ENCODE measurements at places on chromosomes 12 and 14.

DNA sequence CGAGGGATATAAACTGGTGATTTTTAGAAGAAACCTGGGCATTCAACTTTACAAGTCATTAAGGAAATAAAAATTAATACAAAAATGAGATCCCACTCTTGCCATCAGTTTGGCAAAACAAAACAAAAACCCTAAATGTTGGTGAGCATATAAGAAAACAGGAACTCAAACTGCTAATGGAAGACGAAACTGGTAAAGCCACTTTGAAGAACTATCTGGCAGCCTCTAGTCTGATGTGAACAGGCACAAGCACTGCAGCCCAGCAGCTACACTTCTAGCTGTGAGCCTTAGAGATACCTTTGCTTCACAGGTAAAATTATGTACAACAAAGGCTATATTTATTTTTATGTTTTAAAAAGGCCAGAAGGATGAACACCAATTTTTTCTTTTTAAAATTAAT lies 459.6 kb downstream of the ZFP36L1 start:
- DNase-seq, result no peak

DNA sequence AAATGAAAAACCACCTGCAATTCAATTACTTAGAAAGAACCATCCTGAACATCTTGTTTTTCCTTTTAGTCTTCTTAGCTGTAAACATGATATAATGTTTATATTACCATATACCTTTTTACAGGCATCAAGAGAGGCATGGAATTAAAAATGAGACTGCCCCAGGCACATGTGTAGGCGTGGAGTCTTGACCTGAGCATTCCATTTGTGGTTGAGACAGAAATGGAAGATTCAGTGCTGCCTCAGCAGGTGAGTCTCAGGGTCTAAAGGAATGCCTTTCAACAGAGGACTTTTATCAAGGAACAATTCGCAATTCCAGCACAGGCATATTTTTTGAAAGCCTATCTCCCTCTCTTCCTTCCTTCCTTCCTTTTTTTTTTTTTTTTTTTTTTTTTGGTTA lies 8.0 kb upstream of the NANOGNB start:
- no peak for DNase-seq

DNA sequence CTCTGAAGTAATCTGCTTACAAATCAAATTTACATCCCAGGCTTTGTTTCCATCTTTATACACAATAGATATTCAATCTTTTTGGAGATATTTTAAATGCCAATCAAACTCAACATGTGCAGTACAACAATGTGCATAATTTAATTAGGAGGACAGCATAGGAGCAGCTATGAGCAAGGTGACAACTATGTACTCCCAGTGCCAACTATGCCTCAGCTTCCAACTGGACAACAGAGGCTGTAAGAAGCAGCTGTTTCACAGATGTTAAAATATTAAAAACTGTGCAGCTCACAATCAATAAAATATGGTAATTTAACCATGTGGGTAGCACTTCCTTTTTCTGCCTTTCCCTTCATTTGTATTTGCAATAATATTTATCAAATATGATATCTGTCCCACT lies 99.9 kb downstream of the ST8SIA1 start:
- no peak for DNase-seq

DNA sequence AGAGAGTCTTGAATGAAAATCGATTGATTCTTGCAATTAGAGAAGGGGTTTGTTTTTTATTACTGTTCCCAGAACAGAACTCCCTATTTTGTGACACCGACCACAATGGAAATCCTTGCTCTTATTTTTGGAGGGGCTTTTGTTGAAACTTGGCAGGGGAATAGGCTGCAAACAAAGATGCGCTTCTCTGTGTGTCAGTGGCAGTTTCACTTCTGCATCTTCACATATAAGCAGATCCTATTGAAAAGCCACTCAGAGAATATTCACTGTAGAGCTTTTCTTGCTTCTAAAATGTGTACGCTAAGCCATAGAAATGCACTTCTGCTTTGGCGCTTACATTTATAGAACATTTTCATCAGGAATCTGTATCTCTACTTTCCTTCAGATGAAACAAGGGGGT lies 1822.4 kb upstream of the SEL1L start:
- DNase-seq, result no peak

DNA sequence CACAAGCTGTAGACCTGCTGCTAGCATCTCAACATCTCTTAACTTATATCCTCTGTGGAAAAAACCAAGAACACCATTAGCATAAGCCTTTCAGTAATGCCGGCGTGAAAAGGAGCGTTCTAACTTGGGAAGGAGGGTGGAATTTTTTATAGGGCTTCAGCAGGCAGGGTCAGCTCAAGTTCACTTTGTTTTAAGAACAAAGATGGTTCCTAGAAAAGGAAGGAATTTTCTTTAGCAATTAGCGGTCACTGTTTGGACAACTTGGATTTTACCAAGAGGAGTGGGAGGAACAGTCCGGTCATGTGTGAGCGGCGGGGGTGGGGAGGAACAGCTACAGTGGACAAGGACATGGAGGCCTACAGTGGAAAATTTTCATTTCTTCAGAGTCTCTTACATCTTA lies 35.9 kb downstream of the BBS10 start:
- DNase-seq, result no peak

DNA sequence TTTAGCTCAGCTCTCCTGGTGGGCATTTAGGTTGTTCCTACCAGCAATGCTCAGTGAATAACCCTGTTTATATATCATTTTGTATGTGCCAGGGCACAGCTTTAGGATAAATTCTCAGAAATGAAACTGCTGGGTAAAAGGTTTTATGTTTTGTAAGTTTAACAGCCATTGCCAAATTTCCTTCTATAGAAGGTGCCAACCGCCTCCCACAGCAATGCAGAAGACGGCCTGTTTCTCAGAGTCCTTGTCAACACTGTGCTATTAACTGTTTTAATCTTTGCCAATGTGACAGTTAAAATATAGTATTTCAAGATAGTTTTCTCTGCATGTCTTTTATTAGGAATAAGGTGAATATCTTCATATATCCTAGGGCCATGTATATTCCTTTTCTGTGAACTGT lies 65.0 kb downstream of the PPP1R13B start:
- DNase-seq, result no peak

DNA sequence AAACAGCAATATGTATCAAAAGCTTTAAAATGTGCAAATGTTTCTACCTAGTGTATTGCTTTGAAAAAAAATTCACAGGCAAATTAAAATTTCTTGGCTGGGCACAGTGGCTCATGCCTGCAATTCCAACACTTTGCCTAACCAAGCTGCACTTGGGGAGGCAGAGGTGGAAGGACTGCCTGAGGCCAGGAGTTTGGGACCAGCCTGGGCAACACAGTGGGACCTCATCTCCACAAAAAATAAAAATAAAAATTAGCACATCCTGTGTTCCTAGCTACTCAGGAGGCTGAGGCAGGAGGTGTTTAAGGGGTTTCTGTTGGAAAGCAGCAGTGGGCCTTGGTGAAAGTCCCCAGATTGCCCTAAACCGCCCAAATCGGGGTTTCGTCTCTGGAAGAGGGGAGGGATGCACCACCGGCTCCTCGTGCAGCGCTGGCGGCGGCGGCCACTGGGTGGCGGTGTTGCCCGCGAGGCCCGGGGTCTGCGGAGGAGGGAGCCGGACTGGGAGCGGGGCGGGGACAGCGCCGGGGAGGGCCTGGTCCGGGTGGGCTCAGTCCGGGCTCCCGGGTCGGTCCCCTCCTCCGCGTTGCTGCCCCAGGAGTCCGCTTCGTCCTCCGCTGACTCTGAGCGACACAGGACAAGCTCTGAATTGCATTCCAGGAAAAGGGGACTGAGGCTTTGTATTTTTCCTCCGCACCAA lies 265.6 kb downstream of the AACS start:
- DNase-seq, result peak; percentile 85

- no peak for DNase-seq
These were observed 30.8 kb downstream of the NCOR2 start for GRCh38 chr12:124536641-124537040.

GRCh38 chr12:104495786-104496185 lies 39.0 kb downstream of the CHST11 start:
- DNase-seq, result no peak

DNA sequence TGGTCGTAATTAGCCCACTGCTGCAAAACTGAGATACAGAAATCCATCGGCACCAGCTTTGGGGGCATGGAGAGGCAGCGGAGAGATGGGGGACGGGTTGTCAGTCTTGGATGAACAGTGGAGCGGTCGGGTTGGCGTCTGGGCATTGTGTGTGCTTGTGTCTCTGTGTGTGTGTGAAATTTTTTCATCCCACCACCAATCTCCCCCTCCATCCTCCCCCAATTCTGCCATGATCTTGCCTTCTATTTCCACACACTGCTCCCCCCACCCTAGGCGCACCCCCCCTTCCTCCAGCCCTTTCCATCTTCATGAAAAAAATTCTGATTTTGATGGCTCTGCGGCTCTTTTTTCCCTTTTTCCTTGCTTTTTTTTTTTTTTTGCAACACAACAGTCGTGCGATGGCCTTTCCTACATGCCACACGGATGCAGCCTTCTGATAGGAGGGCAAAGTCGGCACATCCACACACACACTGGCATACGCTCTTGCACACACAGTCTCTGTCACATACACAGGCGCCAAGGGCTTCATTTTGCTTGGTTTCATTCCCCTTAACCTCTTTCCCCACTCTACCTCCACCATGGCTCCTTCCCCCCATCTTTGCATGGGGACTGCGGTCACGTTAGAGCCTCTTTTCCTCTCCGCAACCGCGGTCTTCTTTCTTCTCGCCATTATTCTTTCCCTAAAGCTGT lies 3.3 kb downstream of the NRXN3 start:
- no peak for DNase-seq

DNA sequence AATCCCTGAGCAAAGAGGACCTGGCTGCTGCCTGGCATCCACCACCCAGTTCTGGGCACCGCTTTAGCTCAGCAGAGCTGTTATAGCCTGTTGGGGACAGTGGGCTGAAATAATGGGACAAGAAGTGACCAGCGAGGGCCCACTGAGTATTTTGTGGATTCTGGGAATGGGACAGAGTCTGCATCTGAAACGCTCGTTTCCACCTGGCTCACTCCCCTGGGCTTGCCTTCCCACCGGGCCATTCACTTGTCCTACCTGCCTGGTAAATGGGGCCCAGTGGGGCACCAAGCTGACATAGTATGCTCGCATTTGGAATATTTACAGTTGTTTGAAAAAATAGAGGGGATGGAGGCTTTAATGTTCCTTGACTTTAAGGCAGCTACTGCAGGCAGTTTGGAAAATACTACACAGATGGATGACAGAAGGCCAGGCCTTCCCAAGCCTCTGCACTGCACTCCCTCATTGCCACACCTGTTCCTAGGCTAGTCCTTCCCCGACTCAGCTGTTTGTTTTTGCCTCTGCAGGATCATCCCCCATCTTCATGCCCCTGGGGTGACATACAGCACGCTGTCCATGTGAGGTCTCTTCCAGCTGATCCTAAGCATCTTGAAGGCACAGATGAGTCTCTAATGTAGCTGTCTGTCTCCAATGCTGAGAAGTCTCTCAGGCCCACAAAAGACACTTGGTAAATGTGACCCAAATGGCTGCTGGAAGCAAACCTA lies 61.3 kb upstream of the DICER1 start:
- no peak for DNase-seq

- DNase-seq, result no peak
These were observed 27.7 kb upstream of the ETFBKMT start for GRCh38 chr12:31631809-31632208.

GRCh38 chr12:90257927-90258624 lies 549.4 kb upstream of the ATP2B1 start:
- no peak for DNase-seq

- DNase-seq, result no peak
These were observed 55.2 kb downstream of the EFCAB11 start for GRCh38 chr14:89899291-89899690.

DNA sequence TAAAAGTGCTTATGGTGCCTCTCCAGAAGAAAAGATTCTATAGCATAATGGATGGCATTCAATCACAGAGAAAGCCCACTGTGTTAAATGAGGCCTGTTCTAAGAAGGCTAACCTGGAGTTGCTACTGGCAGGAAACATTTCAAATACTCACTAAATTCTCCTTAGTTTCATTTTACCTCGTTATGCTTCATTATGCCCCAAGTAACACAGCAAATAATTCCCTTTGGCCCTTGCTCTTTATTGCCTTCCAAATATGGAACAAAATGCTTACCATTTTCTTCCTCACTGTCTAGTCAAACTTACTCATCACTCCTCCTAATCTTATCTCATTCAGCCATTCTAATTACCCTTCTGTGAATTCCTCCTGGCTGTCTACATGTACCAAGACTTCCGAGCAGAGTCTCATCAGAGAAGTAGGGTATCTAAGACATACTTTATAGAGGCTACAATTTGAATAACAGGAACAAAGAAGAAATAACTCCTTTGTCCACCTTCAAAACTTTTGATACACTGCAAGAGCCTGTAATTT lies 292.1 kb upstream of the CLEC14A start:
- no peak for DNase-seq

DNA sequence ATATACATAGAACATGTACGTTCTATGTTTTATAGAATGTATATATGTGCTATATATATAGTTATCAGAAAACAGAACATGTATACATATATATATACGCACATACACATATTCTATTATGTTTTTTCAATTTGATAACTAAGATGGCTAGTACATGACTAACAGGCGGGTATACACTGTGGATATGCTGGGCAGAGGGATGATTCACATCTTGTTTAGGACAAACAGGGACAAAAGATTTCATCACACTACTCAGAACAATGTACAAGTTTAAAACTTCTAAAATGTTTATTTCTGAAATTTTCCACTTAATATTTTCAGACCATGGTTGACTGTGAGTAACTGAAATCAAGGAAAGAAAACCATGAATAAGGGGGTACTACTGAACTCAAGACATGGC lies 17.4 kb downstream of the TIMELESS start:
- DNase-seq, result no peak

DNA sequence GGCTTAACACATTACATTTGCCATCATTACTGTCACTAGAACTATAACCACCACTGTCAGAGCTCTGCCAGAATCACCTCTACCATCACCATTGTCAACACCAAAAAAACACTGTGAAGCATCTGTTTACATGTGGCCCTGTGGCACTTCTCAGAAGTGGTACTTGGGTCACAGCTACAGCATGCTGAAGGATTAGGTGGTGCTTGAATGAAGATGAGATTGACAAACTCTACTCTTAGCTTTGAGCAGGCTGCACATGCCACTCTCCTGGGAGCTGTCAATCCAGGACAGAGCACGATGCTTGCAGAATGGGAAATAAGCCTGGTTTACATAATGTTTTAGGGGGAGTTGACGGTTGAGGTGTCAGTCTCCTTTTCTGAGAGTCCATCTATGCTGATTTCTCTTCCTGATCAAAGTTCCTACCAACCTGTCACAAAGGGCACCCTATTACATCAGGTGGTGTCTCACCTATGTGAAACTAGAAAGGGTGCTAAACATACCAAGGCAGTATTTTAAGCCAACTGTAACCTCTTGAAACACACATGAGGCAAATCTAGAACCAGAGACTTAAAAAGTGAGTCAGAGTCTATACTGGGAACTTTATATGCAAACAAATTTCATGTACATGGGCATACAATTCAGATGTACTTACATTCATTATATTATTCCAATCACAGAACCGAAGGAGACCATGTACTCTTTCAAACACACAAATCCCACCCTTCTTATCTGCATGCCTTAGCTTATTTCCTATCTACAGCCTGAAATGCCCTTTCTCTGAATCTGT lies 258.7 kb downstream of the EMP1 start:
- no peak for DNase-seq

- no peak for DNase-seq
These were observed 48.3 kb upstream of the TMEM263 start for GRCh38 chr12:106907411-106907810.

Data from GM13977 (cell line).